ENCODE measurements at places on chromosomes 3 and 15.

GRCh38 chr3:88535563-88535962 is 385.8 kb downstream of the C3orf38 start:
- DNase-seq: no peak

- no peak for DNase-seq
Observed at GRCh38 chr3:18127174-18127858, 297.8 kb downstream of the SATB1 start.

- DNase-seq: no peak
Observed at GRCh38 chr3:137249311-137249940, 291.6 kb downstream of the IL20RB start.

GRCh38 chr15:87267798-87268197 is 988.7 kb downstream of the NTRK3 start:
- DNase-seq: no peak

DNA sequence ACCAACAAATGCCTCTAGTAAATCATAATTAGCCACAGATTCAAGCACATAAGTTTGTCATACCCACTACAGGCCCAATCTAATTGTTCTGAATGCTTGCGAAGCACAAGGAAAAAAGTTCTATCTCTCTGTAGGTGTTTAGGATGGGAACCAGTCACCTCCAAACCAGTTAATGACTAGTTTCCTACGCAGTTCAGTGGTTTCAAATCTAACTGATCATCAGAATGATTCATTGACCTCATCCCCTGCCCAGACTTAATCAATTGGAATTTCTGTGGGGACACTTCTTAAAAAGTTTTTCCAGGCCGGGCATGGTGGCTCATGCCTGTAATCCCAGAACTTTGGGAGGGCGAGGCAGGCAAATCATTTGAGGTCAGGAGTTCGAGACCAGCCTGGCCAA is 24.3 kb upstream of the MASP1 start:
- DNase-seq: no peak

GRCh38 chr3:168047190-168047795 is 48.4 kb downstream of the GOLIM4 start:
- no peak for DNase-seq

DNA sequence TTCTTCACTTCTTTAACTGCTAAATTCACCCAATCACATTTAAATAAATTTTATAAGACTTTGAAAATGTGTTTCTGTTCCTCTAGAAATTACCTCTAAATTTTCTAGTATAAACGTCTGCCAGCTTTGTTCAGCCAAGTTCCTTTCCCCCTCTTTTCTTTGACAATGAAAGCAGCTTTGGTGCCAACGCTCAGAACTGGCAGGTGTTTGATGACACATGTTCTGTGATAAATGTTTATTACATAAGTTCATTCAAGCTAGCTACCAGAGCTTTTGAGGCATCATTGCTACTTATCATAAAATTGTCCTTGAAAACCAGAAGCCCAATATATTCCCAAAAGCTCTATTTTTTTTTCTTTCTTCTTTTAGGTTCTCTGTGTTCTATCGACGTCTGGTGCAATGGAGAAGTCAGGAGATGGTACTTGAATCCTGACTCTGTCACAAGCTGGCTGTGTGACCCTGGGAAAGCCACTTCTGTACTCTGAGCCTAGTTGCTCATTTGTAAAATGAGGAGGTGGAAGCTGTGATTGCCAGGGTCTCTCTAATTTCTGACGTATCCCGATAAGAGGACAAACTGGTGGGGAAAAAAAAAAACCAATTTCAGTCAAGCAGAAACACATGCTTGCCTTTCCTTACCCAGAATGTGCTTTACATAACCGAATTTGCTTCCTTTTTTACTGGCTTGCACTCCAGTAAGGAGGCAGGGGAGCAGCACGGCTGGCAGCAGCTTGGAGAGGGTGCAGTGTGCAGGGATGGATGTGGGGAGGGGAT is 187.1 kb upstream of the LPP start:
- no peak for DNase-seq

DNA sequence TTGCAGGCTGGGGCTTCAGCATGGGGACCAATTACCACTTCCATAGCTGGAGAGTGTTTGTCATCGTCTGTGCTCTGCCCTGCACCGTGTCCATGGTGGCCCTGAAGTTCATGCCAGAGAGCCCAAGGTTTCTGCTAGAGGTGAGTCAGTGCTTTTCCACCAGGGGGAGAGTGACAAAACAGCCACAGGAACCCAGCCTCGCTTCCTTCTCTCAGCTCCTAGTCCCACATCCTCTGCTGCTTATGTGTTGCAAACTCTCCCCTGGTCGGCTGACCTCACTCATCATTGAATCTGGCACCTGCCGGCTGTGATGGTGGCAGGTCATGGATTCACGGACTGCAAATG is 158.3 kb downstream of the SV2B start:
- no peak for DNase-seq

DNA sequence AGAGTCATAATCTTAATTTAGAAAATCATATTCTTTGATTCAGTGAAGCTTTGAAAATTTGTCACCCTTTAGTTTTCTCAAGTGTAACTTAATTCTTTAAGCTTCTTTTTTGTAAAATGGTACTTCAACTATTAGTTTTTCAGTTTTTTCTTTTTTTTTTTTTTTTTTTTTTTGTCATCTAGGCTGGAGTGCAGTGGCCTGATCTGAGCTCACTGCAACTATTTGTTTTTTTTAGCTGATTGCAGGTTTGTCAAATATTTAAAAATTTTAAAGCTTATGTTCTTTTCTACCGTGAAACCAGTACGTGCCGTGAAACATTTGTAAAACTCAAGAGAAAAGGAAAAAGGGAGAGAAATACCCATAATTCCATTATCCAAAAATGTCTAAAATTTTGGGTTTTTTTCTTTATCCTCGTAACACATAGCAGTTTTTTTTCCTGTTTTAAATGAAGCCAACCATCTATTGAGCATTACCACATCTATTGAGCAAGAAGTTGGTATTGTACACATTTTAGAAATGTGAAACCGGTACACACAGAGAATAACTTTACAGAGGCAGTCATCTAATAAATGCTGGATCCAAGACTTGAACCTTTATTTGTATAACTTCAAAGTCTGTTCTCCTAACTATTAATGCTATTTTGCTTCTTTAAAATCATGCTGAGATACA is 25.7 kb downstream of the ECT2 start:
- DNase-seq: no peak

- no peak for DNase-seq
Observed at GRCh38 chr3:127962937-127963336, 47.9 kb downstream of the KBTBD12 start.

DNA sequence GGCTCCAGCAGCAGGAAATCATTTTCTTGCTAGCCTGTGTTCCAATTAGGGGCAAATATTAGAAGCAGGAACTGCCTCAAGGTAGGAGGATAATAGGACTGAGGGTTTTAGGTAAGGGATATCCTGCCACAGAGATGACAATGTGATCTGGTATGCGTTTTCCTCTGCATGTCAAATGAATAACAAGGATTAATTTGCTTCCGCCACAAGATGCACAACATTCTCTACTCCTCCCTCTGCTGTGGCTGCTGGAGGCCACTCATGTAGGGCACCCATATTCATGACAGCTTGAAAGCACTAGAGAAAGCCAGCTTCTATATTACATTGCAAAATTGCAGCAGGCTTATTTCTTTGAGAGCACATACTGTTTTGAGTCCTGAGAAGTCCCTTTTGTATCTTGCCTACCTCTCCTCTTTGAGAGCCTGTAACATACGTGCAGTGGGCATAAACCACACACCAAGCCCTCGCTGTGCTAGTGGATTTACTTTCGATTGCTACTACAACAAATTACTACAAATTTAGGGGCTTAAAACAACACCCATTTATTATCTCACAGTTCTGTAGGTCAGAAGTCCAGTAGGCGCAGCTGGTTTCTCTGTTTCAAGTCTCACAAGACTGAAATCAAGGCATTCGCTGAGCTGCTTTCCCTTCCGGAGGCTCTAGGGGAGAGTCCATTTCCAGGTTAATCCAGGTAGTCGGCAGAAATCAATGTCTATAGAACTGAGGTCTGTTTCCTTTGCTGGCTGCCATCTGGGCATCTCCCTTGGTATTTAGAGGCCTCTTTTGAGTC is 5.9 kb upstream of the CD47 start:
- DNase-seq: no peak

GRCh38 chr3:10454907-10455544 is 50.4 kb downstream of the ATP2B2 start:
- DNase-seq: no peak

DNA sequence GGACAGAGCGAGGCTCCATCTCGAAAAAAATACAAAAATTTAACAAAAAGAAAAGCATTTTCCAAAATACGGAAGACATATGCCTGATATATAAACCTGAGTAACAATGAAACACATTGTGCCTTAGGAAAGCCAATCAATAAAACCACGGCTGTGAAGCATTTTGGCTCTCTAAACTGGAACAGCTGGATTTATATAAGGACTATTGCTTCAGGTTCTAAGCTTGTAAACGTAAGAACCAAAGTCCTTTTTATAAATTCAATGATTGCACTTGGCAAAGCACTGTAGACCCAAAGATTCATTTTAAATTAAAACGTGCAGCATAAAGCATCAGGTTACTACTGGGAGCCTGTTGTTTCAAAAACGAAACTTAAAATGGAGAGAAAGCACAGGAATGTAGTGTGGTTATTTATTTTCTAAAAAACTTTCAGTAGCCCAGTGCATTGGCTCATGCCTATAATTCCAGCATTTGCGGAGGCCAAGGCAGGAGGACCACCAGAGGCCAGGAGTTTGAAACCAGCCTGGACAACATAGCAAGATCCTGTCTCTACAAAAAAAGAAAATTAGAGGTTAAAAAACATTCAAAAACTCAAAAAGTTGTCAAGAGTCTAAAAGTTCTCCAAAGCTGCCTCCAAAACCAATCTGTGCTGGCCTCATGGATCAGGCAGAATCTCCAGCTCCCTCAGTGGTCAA is 61.5 kb downstream of the USF3 start:
- no peak for DNase-seq

DNA sequence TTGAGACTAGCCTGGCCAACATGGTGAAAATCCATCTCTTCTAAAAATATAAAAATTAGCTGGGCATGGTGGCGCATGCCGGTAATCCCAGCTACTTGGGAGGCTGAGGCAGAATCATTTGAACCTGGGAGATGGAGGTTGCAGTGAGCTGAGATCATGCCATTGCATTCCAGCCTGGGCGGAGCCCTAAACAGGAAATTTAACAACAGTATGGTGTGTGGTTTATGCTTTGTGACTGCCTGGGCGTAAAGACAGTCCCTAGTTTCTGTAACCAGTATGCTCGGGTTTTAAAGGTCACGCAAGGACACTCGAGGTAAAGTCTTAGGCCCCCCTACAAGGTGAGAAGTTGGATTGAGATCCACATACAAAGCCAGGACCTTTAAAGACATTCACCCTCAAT is 43.3 kb downstream of the USP50 start:
- DNase-seq: no peak

- DNase-seq: no peak
Observed at GRCh38 chr15:96544162-96544756, 213.8 kb downstream of the NR2F2 start.

DNA sequence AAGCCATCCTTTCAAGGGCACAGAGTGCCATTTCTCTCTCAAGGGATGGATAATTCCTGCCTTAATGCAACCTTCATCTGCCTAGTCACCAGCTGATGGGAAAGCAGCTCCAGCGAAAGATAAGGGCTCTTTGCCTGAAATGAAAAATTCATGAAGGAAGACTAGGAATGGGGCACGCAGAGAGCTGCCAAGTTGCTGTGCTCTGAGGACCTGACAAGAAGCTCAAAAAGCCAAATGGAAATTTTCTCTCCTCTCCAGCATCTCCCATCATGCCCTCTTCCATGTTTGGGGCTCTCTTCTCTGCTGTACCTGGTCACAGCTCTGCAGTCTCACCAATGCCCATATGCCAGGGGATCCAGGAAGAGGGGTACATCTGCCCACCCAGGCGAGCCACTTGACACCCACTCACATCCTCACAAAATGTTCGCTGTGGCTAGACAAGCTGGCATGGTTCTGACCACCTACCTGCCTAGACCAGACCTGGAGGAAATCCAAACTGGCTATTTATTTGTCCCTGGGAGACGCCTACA is 29.3 kb upstream of the ABHD2 start:
- DNase-seq: no peak

- no peak for DNase-seq
Observed at GRCh38 chr3:16417945-16418739, 95.4 kb downstream of the RFTN1 start.

DNA sequence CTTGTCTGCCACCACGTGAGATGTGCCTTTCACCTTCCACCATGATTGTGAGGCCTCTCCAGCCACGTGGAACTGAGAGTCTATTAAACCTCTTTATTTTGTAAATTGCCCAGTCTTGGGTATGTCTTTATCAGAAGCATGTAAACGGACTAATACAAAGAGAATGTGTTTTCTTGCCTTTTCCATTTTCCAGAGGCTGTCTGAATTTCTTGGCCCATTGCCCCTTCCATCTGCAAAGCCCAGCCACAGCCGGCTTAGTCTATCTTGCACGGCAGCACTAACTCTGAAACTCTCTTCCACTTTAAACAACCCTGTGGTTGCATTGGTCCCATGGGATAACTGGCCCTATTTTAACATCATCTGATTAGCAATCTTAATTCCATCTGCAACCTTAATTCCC is 215.3 kb downstream of the LRTM1 start:
- DNase-seq: no peak

DNA sequence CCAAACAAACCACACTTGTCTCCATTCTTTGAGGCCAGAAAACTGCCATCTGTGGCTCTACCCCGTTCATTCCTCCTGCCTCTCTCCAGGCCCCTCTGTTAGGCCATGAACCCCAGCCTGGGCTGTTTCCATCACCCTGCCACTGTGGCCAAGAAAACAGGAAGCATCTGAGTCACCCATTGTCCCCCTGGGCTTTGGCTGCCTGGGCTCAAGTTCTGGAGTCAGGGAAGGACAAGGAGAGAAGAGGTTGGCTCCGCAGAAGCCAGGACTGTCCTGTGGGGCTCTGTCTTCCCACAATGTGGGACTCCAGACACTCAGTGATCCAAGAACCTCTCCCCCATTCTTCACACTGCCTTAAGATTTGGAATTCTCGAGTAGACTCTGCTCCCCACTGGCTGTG is 14.8 kb upstream of the LCTL start:
- no peak for DNase-seq
